ENCODE measurements at places on chromosomes 12 and 14.

- H3K27ac ChIP-seq: no peak overlapping the region
- no peak overlapping the region for H3K4me3 ChIP-seq
- peaks cover 19% of the 10 kb centered on the region for H3K4me1 ChIP-seq
- H3K27me3 ChIP-seq: no peaks in the 10 kb centered on the region
Observed at GRCh38 chr14:21241218-21241819, 27.9 kb downstream of the HNRNPC start.

DNA sequence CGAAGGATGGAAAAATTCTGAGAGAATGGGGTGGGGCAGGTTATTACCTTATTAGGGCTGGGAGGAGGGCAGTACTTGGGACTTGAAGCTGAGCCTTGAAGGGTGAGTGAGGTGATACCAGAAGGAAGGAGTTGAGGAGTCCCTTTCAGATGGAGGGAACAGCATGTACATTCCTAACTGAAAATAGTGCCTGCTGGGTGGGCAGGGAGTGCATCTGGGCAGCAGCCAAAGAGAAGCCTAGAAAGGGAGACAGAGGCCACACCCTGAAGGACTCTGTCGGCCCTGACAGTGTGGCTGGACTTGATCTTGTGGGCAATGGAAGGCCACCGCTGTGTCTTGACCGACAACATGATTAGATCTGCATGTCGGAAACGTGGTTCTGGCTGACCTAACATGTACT lies 147.6 kb downstream of the NDUFA12 start:
- H3K4me1 ChIP-seq: no peaks in the 10 kb centered on the region
- DNase-seq: no peak
- H3K27me3 ChIP-seq: no peaks in the 10 kb centered on the region
- no peaks in the 10 kb centered on the region for H3K36me3 ChIP-seq

DNA sequence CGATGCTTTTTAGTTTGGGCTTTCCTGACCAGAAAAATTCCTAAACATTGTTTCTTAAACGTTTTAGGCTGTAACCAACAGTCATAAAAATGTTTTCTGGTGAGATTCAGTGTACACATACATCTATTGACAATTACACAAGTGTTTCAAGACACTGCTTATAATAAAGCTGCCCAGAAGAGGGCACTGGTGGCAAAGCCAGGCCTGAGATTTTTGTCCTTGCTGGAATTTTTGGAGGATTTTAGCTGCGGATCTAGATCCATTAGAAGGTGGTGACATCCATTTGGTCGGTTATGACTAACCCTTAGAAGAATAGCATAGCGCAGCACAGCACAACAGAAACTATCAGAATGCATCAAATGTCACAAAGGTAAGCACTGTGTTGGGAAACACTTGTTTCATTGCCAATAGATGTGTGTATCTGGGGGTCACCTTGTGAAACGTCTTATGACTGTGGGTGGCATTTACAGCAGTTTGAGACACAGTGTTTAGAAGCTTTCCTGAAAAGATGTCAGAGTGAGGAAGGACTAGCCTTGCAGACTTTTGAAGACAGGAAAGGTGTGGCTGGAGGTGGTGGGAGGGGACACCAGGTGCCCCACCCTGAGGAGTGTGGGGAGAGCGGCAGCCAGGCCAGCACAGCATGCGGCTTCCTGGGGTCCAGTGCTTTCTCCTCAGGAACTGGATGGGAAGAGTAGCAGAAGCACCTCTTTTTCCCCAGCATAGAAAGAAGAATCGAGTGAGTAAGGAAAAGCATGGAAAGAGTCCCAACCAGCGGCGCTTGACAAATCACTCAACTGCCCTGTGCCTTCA lies 54.7 kb upstream of the FKBP4 start:
- no peak for DNase-seq
- no peak overlapping the region for H3K4me3 ChIP-seq
- no peaks in the 10 kb centered on the region for H3K36me3 ChIP-seq
- peaks cover 73% of the 10 kb centered on the region for H3K27me3 ChIP-seq
- H3K4me1 ChIP-seq: no peaks in the 10 kb centered on the region

DNA sequence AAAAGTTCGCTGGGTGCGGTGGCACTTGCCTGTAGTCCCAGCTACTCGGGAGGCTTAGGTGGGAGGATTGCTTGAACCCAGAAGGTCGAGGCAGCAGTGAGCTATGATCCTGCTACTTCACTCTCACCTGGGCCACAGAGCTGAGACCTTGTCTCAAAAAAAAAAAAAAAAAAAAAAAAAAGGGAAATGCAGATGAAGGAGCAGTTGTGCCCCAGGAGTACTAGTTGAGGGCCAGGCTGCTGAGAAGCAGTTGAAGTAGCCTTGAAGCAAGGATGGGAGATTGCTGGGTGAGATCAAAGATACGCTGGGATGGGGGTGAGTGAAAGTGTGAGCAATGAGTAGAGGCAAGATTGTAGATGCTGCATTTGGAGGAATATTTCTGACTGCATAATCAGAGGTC lies 93.4 kb upstream of the DNM1L start:
- H3K4me1 ChIP-seq: peaks cover 10% of the 10 kb centered on the region

DNA sequence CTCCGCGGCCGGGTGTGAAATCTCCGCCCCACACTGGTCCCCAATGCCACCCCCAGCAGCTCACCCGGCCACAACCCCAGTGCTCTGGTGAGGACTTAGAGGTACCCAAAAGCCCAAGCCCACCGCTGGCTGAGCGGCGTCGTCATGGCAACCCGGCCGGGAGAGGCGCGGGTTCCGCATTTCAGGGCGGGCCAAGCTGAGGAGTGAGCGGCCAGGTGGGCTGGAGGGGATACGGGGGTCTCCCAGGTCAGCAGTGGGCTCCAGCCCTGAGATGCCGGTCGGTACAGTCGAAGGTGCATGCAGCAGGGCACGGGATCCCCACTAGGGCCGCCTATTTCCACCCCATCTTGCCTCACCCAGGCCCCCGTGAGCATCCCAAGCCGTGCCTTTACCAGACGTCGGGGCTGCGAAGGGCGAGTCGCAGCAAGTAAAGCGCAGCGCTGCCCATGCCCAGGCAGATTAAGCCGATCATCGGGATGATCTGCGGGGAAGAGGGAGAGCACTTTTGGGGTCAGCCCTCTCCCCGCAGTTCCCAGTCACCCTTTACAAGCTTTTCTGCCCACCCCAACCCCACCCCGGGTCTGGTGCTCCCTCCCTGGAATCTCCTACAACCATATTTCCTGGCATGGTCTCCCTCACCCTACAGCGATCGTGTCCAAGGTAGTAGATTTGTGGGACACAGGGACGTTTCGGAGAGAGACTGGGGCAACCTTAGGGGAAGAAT lies 6.9 kb downstream of the SHMT2 start:
- no peak overlapping the region for H3K4me3 ChIP-seq
- H3K27me3 ChIP-seq: peaks cover 65% of the 10 kb centered on the region
- H3K36me3 ChIP-seq: peaks cover 23% of the 10 kb centered on the region

DNA sequence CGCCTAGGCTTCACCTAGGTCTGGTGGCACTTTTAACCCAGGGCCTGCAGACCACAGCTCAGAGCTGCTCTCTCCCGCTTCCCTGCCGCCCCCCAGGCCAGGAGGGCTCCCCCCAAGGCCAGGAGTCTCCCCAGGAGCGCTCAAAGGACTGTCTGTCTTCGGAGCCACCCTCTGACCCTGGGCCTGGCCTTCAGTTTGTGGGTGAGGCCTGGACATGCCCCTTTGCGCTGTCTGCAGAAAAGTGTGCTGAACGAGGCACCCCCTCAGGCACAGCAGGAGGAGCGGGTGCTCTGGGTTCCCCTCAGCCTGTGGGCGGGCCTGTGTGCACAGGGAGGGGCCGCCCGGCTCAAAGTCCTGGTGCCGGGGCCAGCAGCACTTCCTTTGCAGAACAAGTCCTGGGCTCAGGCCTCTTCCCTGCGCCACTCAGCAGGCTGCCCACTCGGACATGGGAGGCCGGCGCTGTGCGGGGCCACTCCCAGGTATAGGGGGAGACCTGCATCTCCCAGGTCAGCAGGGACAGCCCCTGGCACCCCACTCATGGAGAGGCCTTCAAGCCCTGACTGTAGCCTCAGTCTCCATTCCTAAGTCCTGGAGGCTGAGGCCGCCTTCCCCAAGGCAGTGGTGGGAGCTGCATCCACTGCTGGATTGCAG lies 14.3 kb downstream of the DEGS2 start:
- H3K27me3 ChIP-seq: no peaks in the 10 kb centered on the region
- H3K4me1 ChIP-seq: peaks cover 31% of the 10 kb centered on the region
- no peak overlapping the region for H3K4me3 ChIP-seq
- H3K36me3 ChIP-seq: no peaks in the 10 kb centered on the region
- no peak for DNase-seq
- H3K27ac ChIP-seq: no peak overlapping the region

Data from progenitor cell of endocrine pancreas (in vitro differentiated cells).